ENCODE measurements at places on chromosomes 7 and 10. TPM values are rescaled to one million over a fixed set of nuclear protein-coding genes. Genes with fewer than 3 reads are reported as not detected.

- no peak for DNase-seq
Measured at GRCh38 chr10:62165803-62166202, 102.8 kb downstream of the RTKN2 start.

- DNase-seq: peak; percentile 38
Measured at GRCh38 chr10:71339796-71340589, 20.9 kb downstream of the SLC29A3 start.

Gene SSC4D
- total RNA-seq: 0.32 TPM

DNA sequence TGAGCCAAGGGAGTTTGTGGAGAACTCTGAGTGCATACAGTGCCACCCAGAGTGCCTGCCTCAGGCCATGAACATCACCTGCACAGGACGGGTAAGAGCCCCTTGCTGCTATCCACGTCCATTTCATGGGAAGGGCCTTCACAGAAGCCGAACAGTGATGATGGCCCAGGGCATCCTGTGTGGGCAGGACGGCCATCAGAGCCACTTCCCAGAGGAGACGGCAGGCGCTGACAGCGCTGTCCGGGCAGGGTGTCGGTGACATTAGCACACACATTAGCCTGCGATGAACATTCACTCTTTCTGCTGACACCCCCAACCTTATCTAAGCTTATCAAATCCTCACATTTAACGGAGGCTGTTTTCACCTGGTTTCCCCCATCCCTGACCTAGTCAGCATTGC lies 144.9 kb downstream of the EGFR start:
- DNase-seq: no peak

DNA sequence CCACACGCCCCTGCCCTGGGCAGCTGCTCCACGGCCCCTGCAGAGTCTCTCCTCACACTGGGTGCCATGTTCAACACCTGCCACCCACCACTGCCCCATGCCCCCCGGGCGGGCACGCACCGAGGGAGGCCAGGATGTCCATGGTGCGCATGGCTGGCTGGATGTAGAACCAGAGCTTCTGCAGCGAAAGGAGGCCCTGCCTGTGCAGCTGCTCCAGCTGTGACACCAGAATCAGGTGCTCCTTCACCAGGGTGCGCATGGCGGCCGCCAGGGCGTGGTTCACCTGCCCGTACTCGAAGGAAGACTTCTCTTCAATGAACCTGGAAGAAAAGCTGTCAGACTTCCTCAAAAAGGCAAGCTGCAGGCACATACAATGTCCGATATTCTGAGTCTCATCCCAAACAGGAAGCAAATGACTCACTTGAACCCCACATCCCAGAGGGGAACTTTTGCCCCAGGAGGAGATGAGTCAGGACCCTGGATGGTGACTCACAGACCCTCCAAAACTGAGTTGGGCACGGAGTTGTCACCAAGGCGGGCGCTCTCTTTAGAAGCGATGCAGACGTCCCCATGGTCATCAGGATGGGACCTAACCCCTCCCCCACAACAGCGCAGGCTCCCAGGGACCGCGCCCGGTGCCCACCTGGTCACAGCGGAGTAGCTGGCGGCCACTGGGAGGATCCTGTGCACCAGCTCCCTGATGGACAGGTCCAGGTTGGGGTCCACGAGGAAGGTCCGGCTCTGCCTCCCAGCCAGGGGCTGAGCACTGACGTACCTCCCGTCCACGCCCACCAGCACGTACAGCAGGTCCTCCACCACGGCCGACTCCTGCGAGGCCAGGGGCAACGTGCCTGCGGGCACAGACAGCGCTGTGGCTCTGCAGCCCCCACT lies 15.5 kb downstream of the TUBGCP2 start:
- peak; percentile 50 for DNase-seq

DNA sequence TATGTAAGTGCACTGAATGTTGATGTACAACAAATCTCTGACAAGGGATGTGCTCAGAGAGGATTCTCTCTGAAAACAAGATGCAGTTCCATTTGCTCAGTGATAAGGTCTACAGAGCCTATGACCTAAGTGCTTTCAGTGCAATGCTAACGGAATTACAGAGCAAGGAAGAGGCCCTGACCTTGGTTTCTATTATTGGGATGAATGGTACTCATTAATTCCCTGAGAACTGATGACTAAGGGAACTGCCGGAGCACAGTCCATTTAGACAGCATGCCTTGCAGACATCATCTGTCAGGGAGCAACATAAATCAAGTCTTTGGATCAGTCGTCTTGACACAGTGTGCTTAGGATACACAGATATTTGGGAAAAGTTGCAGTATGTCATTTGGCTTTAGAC lies 340.8 kb downstream of the PHTF2 start:
- DNase-seq: no peak

DNA sequence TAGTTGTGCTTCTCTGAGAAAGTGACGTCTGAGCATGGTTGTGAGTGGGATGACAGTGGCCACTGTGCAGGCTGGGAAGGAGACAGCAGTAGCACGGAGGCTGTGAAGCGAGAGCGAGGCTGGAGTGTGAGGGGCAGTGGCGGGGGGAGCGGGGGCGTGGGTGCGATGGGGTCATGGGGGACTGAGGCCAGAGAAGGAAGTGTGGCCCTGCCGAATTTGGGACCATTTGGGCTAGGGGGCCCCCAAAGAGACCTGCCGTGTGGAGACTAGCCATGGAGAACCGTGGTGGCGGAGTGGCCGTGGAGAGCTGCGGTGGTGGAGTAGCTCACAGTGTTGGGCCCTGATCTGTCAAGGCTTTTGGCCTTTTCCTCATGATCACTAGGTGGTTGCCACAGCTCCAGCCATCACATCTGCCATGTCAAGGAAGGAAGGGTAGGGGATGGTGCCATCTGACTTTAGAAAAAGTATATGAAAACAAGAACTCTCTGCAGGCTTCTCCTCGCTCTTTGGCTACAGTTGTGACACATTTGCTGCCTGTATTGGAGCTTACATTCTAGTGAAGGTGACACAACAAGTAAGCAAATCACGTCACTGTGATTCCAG lies 61.4 kb downstream of the MGMT start:
- no peak for DNase-seq

Gene ACSM6
- total RNA-seq: not detected

Gene FOXI2
- total RNA-seq: 0.12 TPM

- DNase-seq: no peak
Measured at GRCh38 chr10:48993627-48994026, 54.0 kb upstream of the LRRC18 start.

- peak; percentile 30 for DNase-seq
Measured at GRCh38 chr7:48337012-48337621, 165.9 kb downstream of the ABCA13 start.

Gene VWC2
- 0.17 TPM for total RNA-seq

Gene CCDC172
- total RNA-seq: not detected

- DNase-seq: no peak
Measured at GRCh38 chr7:8251195-8251594, 10.8 kb downstream of the ICA1 start.

Gene ASB10
- total RNA-seq: not detected

GRCh38 chr7:120462991-120463390 lies 190.0 kb downstream of the KCND2 start:
- DNase-seq: no peak

DNA sequence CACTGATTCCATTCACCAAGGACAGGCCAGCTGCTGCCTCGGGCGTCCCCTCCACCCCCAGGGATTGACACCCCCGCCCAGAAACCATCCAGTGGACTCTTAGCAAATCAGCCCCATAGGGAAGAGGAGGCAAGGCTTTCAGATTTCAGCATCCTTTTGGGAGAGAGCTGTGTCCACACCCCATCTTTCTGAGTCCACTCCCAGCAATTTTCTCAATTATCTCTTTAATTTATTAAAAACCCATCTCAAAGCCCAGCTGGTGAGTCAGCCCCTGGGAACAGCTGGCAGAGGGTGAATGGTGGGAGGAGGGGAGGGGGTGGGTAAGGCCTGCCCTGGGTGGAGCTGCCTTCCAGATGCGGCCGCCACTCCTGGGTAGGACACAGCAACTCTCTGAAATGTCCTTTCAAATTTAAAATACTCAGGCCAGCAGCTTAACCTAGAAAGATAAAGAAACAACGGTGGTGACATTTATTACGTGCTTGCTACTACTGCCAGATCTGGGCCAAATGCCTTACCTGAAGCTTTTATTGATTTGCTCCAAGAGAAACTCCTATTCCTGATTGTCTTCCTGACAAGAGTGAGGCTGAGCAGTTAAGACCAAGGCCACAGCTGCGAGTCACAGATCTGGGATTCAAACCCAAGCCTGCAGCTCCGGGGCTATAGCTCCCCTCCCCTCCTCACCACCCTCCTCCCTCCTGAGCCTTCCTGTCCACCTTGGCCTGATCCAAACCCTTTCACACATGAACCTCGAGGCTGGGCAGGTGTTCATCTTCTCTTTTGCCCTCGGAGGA lies 120.4 kb downstream of the RGS10 start:
- DNase-seq: peak; percentile 29

DNA sequence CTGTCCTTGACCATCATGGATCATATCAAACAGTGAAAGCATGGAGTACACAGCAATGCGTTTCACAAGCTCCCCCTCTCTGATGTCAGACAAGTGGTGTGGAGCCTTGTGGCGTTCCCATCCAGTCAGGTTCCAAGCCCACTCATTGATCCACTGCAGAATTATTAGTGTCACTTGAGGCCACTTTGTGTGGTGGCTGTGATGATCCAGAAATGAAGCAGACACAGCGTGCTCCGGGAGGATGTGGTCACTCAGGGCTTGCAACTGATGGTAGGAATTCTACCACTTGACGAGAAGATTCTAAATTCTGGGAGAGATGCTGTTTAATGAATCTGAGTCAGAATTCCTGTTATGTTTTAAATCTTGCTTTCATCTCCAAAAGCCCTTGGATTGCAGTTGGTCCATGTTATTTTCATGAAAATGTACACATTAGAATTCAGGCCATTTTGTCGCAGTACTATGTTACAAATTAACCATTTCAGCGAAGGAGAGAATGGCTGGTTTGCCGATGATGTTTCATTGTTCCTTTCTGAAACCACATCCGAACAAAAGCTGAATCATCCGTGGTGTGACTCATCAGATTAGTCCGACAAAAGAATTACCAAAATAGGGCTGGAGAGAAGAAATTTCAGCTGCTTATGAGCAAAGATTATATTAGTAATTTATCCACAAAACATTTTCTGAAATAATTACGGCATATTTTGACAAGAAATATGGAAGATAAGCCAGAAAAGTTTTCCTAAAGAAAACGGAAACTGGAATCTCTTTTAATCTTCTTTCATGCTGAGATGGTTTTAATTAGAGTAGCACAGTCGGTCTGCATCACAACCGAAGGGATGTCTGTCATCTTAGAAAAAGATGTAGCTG lies 48.1 kb downstream of the INSYN2A start:
- DNase-seq: no peak

DNA sequence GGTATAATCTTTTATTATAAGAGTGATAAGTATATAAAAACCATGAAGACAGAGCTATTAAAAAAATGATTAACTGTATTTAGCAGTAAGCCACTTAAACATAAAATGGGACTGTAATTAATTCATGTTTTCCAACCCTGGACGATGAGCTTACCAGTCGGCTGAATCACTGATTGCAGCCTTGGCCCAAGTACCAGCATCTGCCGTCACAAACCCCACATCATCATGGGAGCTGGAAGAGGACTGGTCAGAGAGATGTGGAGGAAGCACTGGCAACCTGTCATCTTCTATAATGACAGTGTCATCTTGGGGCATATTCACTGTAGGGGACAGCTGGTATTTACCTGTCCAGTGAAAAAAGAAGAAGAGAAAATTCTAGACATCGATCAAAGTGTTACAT lies 473.6 kb downstream of the PARD3 start:
- no peak for DNase-seq

DNA sequence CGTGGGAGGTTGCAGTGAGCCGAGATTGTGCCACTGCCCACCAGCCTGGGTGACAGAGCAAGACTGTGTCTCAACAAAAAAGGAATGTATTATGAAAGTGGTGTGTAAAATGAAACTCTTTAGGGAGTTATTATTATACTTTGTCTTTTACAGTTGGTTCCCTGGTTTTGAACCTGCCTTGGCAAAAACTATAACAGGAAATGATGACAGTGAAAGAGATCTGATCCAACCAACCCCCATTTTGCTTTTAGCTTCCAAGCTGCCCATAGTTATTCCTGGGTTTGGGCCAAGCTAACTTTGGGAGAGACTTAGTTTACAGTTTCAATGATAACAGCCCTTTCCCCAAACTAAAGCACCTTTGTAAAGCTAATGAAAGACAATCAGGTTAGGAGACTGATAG lies 34.1 kb upstream of the NMT2 start:
- DNase-seq: no peak

Gene MNX1
- 9.7 TPM for total RNA-seq

Gene NCF1
- total RNA-seq: 5.2 TPM

GRCh38 chr10:75191821-75192568 lies 18.6 kb upstream of the VDAC2 start:
- DNase-seq: peak; percentile 65

DNA sequence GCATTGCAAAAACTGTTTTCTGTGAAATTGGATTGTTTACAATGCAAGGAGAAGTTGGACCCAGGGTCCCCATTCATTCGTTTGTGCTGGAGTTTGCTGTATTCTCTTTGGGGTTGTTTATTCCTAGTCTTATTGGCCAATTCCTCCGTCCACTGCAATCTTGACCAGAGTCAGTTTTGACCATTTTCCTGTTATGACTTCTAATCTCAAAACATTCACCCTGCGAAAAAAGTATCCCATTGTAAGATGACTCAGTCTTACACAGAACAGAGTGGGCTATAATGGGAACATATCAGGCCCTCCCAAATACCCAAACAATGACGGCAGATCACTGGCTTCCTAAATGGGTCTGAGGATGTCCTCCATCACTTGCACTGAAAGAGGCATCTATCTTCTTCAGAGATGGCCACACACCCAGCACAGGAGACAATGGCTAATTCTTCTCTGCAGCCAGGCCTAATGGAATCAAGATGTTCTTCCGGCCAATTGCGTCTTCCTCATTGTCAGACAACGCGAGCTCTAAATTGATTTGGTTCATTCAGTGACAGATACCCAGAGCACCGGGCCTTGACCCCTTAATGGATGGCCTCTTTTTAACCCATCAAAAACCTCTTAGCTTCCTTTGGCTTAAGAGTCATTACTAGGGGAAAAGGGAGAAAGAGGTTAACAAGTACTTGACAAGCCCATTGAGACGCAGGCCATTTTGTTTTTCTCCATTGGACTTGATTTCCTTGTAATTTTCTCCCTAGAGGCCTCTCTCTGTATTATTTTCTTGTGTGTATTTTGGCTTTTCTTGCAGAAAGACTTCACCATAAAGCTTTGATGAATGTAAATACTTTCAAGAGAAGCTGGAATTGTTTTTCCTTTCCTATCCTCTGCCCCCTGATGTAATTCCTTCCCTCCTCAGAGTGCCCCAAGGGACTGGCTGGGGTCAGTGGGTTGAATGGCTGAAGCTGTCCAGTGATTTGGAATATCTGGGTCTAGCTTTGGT lies 129.6 kb downstream of the PRPF18 start:
- DNase-seq: no peak

Gene ITPRID1
- 1.7 TPM for total RNA-seq
